Fibroblast of gingiva (primary cell): ENCODE measurements at places on chromosomes 12 and 14.

DNA sequence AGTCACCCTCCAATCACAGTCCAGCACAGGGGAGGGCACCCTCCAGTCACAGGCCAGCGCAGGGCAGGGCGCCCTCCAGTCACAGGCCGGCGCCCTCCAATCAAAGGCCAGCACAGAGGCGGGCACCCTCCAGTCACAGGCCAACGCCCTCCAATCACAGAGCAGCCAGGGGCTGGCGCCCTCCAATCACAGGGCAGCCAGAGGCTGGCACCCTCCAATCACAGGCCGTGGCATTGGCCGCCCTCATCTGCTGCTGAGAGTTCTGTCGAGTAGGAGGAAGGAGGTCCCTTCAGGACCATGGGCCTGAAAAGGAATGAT lies 26.6 kb downstream of the DDX51 start:
- DNase-seq: no peak

- peak; percentile 64 for DNase-seq
Observed at GRCh38 chr12:124762791-124763593, 100.7 kb downstream of the SCARB1 start.

- DNase-seq: no peak
Observed at GRCh38 chr12:96212456-96213375, 18.5 kb downstream of the ELK3 start.

DNA sequence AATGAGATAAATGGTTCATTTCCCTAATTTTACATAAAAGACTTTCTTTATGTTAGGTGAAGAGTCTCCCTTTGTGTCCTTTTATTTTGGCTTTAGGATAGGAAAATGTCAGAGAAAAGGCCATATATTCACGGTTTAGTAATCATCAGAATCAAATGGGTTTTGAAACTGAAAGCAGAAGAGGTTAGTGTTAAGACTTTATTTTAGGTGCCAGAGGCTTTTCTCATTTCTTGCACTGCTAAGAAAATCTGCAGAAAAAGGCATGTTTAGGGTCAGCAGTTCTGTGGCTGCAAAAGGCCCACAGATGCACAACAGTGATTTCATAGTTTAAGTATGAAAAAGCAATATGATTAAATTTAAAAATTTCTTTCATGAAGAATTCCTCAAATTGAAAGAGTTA lies 80.4 kb upstream of the SINHCAF start:
- DNase-seq: no peak

DNA sequence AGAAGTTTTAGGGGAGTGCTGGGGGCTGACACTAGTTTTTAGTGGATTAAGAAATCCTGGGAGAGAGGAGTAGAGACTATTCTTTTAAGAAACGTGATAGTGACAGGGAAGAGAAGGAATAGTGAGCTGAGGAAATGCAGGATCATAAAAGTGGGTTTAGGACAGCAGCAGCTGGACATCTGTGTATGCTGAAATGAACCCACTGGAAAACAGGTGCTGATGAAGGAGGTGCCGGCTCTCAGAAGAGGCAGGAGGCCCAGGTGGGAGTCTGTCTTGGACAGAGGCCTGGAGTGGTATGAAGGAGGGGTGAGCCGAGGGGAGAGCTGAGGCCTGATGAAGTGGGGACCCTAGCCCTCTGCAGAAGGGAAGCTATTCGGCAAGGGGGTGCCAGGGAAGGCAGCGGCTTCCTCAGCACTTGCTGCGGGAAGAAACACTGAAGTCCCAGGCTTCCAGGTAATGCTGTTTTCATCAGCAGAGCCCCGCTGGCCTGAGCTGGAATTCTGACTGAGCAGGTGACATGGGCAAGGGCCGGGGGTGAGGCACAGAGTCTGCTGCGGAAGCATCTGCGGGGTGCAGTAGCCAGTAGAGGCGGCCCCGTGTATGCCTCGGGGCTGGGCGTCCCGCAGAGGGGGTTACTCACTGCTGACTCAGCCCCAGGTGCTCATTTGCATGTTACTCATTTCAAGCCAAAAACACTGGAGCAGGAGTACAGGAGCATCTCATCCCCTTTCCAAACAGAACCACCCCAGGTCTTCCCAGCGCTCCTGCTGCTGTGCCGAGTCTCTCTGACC lies 89.7 kb downstream of the TMCC3 start:
- no peak for DNase-seq
